Endothelial cell (in vitro differentiated cells): ENCODE measurements at places on chromosomes 6 and 20.

DNA sequence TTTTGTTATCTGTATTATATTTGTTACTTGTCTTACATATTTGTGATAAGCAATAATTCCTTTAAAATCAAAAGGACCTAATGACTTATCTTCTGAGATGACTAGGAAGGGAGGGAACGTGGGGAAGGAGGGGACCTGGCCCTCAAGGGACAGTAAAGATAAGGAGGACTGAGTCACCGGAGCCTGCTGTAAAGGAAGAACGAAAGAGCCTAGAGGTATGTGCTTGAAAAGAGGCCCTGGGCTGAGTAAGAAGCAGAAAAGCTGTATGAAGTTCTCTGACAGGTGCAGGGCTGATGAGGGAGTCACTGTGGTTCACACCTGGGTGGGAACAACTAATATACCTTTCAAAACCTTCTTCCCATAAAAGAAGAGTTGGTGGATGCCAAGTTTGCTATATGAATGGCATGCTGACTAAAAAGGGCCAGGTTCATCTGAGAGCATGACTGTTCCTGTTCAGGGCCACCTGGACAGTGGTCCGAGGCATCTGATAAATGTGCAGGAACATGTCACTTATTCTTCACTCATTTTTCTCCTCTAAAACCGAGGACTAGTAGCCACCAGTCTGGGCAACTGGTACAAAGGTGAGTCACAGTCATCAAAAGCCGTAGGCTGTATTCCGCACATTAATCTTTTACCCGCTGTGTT, 111.3 kb downstream of the TNFAIP3 start:
- DNase-seq: no peak

- no peak for DNase-seq
Measured at GRCh38 chr6:3186974-3187382, 29.6 kb upstream of the TUBB2A start.

- DNase-seq: peak; percentile 40
Measured at GRCh38 chr6:27864906-27865849, 47.0 kb downstream of the OR2B2 start.

DNA sequence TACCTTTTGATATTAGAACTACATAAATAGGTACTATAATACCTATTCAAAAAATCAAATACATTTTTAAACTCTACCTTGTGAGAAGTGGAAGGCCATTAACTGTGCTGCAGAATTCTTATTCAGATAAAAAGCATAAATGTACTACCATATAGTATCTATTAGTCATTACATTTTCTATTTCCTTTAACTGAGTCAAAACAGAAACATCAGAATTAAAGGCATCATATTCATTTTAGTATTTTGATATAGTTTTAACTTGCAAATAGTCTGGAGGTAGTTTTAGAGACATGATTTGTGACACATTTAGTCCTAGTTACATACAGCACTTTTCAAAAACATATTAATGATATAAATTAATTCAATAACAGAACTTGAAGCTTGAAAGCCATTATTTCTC, 39.9 kb upstream of the TAB2 start:
- DNase-seq: no peak

GRCh38 chr6:133040094-133040802, 200.9 kb upstream of the EYA4 start:
- DNase-seq: peak; percentile 45

GRCh38 chr6:3797231-3798054, 45.9 kb upstream of the PXDC1 start:
- no peak for DNase-seq

DNA sequence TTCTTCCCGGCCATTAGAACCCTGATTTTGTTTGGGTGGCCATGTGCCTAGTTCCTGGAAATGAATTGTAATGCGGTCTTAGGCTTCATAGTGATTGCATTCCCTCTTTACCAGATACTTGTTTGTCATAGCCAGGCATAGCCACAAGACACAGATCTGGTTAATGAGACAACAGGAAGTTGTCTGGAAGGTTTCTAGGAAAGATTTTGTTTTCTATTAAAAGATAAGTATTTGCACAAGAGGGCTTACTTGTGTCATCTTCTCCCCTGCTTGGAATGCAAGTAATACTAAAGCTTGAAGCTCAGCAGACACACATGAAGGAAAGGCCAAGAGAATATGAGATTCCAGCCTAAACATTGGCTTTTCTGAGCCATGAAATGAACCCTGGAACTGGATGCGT, 12.9 kb downstream of the FARS2 start:
- no peak for DNase-seq

GRCh38 chr20:62980970-62981369, 25.8 kb downstream of the BHLHE23 start:
- DNase-seq: no peak

- DNase-seq: no peak
Measured at GRCh38 chr6:164230259-164230658, 815.7 kb downstream of the QKI start.
